Mesothelial cell of epicardium (in vitro differentiated cells): ENCODE measurements at places on chromosomes 16 and 17.

DNA sequence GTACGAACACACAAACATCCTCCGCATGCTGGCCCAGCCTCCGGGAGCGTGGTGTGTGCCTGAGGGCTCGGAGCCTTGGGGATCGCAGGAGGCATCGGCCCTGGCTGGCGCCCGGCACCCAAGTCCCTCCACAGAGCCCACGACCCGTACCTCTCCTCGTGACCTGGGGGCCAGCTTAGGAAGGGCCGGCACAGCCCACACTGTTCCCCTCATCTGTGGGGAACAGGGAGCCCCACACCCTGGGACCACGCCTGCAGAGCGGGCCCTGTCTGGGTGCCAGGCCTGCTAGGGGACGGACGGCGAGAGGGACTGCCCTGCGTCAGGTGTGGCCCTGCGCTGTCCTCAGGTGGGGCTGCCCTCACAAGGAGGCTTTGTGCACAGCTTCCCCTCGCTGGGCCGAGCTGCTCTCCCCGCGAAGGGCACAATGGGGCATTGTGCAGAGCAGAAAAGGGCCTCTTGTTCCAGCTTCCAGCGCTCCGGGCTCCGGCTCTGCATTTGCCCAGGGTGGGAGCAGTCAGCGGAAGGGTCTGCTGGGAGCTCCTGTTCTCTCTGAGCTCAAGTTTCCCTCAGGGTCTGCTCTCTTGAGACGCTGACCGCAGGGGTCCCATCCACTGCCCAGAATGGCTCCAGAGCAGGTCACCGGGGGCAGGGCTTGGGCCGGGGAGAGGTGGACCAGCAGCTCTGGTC, 1.7 kb upstream of the LMF1 start:
- H3K4me1 ChIP-seq: peaks cover 17% of the 10 kb centered on the region
- no peak overlapping the region for H3K27ac ChIP-seq
- DNase-seq: no peak
- peaks cover 11% of the 10 kb centered on the region for H3K36me3 ChIP-seq
- peaks cover 14% of the 10 kb centered on the region for H3K27me3 ChIP-seq

GRCh38 chr16:29664091-29664921, 1.3 kb downstream of the SPN start:
- no peak overlapping the region for H3K4me3 ChIP-seq
- H3K27me3 ChIP-seq: no peaks in the 10 kb centered on the region
- no peak overlapping the region for H3K27ac ChIP-seq
- peaks cover 32% of the 10 kb centered on the region for H3K4me1 ChIP-seq

DNA sequence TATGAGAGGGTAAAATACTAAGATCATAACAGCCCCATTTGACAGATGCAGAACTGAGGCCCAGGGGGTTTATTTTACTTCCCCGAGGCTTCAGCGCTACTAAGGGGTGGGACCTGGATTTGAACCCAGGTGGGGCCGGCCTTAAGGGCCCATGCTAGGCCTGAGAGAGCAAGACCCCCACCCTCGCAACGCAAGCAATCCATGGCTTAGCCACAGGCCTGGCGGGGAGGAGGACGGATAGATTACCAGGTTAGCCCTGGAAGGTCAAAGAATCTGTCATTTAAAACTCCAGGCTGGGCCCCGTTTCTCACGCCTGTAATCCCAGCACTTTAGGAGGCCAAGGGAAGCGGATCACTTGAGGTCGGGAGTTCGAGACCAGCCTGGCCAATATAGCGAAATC, 1.9 kb upstream of the CDH3 start:
- no peak for DNase-seq
- H3K27me3 ChIP-seq: peaks cover 3% of the 10 kb centered on the region
- no peak overlapping the region for H3K27ac ChIP-seq
- H3K4me3 ChIP-seq: no peak overlapping the region
- H3K36me3 ChIP-seq: no peaks in the 10 kb centered on the region

GRCh38 chr16:65142276-65142675, 20.4 kb upstream of the CDH11 start:
- H3K4me1 ChIP-seq: no peaks in the 10 kb centered on the region
- no peaks in the 10 kb centered on the region for H3K36me3 ChIP-seq
- H3K4me3 ChIP-seq: no peak overlapping the region
- H3K27ac ChIP-seq: no peak overlapping the region

- H3K4me1 ChIP-seq: peaks cover 4% of the 10 kb centered on the region
- no peaks in the 10 kb centered on the region for H3K36me3 ChIP-seq
- no peaks in the 10 kb centered on the region for H3K27me3 ChIP-seq
- DNase-seq: no peak
- H3K27ac ChIP-seq: no peak overlapping the region
These were observed 20.7 kb upstream of the MYLK3 start for GRCh38 chr16:46768809-46769208.

GRCh38 chr16:426906-427249, 1.4 kb downstream of the RAB11FIP3 start:
- peak overlapping the region; percentile 76 for H3K4me3 ChIP-seq
- H3K27ac ChIP-seq: peak overlapping the region; percentile 51
- peaks cover 16% of the 10 kb centered on the region for H3K27me3 ChIP-seq
- peaks cover 29% of the 10 kb centered on the region for H3K4me1 ChIP-seq
- no peak for DNase-seq
- H3K36me3 ChIP-seq: no peaks in the 10 kb centered on the region

- peaks cover 40% of the 10 kb centered on the region for H3K27me3 ChIP-seq
- H3K27ac ChIP-seq: no peak overlapping the region
- no peaks in the 10 kb centered on the region for H3K4me1 ChIP-seq
- no peak for DNase-seq
These were observed 21.6 kb downstream of the FOXF1 start for GRCh38 chr16:86531641-86532525.

- H3K27me3 ChIP-seq: no peaks in the 10 kb centered on the region
- H3K4me3 ChIP-seq: no peak overlapping the region
- H3K4me1 ChIP-seq: peaks cover 23% of the 10 kb centered on the region
- no peak overlapping the region for H3K27ac ChIP-seq
- no peak for DNase-seq
These were observed 31.2 kb downstream of the GNA13 start for GRCh38 chr17:65025297-65025696.

DNA sequence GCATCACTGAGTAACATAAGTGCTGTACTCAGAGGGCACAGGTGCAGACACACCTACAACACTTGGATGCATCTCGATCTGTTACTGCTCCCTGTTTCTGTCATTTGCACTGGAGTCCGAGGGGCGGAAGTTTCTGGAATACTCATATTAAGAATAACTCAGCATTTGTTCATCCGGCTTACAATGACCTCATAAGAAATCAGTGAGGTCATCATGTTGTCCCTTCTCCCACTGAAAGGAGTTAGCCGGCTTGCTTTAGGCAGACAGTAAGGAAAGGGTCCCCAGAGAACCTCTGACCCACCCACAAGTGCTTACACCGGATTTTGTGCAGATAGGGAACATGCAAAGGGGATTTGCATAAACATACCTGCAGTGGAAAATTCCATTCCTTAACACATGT, 344.7 kb downstream of the HAPSTR1 start:
- H3K27me3 ChIP-seq: peaks cover 14% of the 10 kb centered on the region
- H3K4me3 ChIP-seq: no peak overlapping the region
- H3K4me1 ChIP-seq: no peaks in the 10 kb centered on the region
- no peak for DNase-seq

DNA sequence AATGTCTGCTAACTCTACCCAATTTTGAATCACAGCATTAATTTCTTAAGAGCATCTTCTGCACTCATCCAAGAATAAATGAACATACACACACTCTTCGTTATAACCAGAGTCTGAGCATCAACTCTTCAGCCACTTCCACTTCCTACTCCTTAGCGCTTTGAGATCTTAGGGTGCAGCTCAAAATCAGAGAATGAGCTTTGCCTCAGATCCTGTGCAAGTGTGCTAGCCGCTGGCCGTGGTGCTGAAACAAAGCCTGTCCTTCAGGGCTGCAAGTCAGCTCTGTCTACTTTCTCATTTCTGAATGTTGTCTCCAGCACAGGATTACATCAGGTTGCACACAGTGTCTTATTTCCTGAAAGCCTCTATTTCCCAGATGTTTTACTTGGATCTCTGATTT, 165.4 kb downstream of the AIPL1 start:
- peaks cover 2% of the 10 kb centered on the region for H3K27me3 ChIP-seq
- DNase-seq: peak; percentile 51
- H3K4me3 ChIP-seq: no peak overlapping the region
- no peaks in the 10 kb centered on the region for H3K36me3 ChIP-seq
- H3K4me1 ChIP-seq: no peaks in the 10 kb centered on the region

DNA sequence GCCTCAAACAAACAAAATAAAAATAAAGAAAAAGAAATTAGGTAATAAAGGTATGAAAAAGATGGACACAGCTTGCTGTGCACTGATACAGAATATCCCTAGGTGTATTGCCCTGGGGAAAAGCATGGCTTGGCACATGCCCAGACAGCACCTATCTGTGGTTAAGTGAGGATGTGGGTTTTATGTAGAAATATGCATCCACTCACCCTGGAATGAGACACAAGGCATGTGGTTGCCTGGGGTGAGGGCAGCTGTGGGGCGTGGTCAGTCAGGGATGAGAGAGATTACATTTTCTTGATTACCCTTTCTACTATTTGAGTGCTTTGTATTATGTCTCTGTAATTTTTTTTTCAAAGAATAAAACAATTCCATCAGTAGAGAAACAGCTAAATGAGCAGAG, 6.9 kb downstream of the PLLP start:
- peaks cover 7% of the 10 kb centered on the region for H3K4me1 ChIP-seq
- no peak for DNase-seq
- H3K27ac ChIP-seq: no peak overlapping the region
- no peak overlapping the region for H3K4me3 ChIP-seq
- peaks cover 10% of the 10 kb centered on the region for H3K27me3 ChIP-seq

GRCh38 chr17:72244956-72245355, 124.1 kb downstream of the SOX9 start:
- no peaks in the 10 kb centered on the region for H3K27me3 ChIP-seq
- no peak overlapping the region for H3K27ac ChIP-seq
- peaks cover 1% of the 10 kb centered on the region for H3K36me3 ChIP-seq
- H3K4me3 ChIP-seq: no peak overlapping the region

GRCh38 chr16:57345666-57346204, 12.8 kb upstream of the CCL22 start:
- H3K36me3 ChIP-seq: no peaks in the 10 kb centered on the region
- no peak for DNase-seq
- H3K4me1 ChIP-seq: no peaks in the 10 kb centered on the region
- peaks cover 36% of the 10 kb centered on the region for H3K27me3 ChIP-seq
- H3K4me3 ChIP-seq: no peak overlapping the region

GRCh38 chr17:2054262-2054511, 716 bp upstream of the HIC1 start:
- H3K27ac ChIP-seq: peak overlapping the region; percentile 67
- H3K4me1 ChIP-seq: peaks cover 23% of the 10 kb centered on the region
- H3K27me3 ChIP-seq: peaks cover 23% of the 10 kb centered on the region
- peaks cover 2% of the 10 kb centered on the region for H3K36me3 ChIP-seq
- DNase-seq: no peak
- H3K4me3 ChIP-seq: peak overlapping the region; percentile 72

DNA sequence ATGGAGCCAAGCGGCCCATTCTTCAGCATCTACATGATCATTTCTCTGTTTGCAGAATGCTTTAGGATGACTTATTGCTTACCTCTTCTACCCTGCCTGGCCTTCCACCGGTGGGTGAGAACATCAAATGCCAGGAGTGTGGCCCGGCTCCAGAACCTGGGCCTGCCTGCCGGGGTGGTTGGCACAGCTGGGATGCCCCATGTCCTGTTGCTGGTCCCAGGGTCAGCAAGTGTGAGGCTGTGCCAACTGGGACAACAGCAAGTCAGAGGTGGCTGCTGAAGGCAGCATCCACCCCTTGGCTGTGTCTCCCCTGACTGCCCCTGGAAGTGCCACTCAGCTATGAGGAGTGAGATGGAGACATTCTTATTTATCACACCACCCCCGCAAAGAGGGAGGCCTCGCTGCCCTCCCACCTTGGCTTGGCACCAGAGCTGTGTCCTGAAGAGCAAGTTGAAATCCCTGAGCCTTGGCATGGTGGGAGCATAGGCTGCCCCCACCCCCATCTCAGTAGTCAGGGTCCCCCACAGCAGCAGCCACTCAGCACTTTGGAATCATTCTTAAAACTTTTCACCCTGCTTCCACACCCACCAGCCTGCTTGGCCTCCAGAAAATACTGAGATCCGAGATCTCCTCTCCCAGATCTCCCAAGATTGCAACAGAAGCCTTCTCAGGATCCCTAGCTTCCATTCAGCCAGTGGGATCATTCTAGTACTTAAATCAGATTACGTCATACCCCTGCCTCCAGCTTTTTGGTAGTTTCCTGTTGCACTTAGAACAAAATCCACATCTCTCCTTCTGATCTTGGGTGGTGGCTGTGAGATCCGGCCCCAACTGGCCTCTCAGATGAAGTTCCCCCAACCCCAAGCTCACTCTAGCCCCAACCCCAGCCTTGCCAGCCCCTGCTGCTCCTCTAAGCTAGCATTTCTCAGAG, 127.5 kb downstream of the SOCS1 start:
- DNase-seq: no peak
- H3K4me3 ChIP-seq: no peak overlapping the region
- H3K36me3 ChIP-seq: peaks cover 27% of the 10 kb centered on the region
- peaks cover 66% of the 10 kb centered on the region for H3K4me1 ChIP-seq
- H3K27me3 ChIP-seq: peaks cover 21% of the 10 kb centered on the region
- peak overlapping the region; percentile 91 for H3K27ac ChIP-seq

GRCh38 chr17:27596096-27596495, 34.9 kb upstream of the LGALS9 start:
- no peak for DNase-seq
- H3K27ac ChIP-seq: peak overlapping the region; percentile 47
- no peak overlapping the region for H3K4me3 ChIP-seq
- peaks cover 12% of the 10 kb centered on the region for H3K4me1 ChIP-seq
- no peaks in the 10 kb centered on the region for H3K27me3 ChIP-seq
- peaks cover 4% of the 10 kb centered on the region for H3K36me3 ChIP-seq

GRCh38 chr17:43662413-43663141, 855 bp upstream of the MEOX1 start:
- H3K36me3 ChIP-seq: no peaks in the 10 kb centered on the region
- no peak for DNase-seq
- H3K4me1 ChIP-seq: peaks cover 56% of the 10 kb centered on the region
- H3K27ac ChIP-seq: peak overlapping the region; percentile 28

DNA sequence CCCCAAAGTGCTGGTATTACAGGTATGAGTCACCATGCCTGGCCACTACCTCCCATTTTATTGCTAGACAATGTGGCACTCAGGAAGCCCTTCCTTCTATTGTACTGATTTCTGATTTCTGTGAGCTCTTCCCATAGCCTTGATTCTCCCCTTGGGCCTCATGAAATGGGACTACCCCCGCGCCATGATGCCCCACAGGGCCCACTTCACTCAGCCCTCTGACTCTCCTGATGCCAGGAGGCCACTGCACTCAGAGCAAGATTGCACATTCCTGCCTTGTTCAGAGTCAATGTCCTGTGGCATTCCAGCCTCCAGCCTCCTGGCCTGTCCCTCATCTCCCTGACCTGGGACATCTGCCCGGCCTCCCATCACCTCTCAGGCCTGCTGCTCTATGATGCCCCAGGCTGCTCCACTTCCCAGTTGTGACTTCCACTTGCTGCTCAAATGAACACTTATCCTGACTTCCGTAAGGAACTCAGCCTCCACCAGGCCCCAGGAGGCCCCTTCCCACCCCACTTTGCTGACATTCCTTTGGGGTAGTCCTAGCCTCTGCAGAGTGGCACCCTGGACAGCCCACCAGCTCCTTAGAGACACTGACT, 66.6 kb upstream of the KSR1 start:
- H3K4me1 ChIP-seq: no peaks in the 10 kb centered on the region
- H3K4me3 ChIP-seq: no peak overlapping the region
- H3K27me3 ChIP-seq: peaks cover 18% of the 10 kb centered on the region
- H3K27ac ChIP-seq: no peak overlapping the region
- DNase-seq: no peak
